Uterus (tissue), 4 donors: ENCODE measurements at places on chromosomes 12 and 14. TPM values are rescaled to one million over a fixed set of nuclear protein-coding genes. Genes with fewer than 3 reads are reported as not detected.

DNA sequence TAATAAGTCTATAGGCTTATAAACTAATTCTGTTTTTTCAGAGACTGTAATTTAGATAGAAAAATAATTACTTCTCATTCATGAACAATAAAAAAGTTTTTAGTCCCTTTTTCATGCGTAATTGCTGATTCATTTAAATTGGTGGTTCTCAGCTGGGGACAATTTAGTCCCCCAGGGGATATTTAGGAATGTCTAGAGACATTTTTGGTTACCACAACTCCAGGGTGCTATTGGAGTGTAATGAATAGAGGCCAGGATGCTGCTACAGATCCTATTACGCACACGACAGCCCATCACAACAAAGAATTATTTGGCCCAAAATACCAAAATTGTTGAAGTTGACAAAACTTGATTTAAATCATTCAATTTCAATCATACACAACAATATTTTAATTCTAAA lies 22.8 kb upstream of the VCPKMT start:
- no peak for DNase-seq
- H3K4me1 ChIP-seq = no peaks in the 10 kb centered on the region
- no peaks in the 10 kb centered on the region for H3K36me3 ChIP-seq
- no peaks in the 10 kb centered on the region for H3K27me3 ChIP-seq

- no peaks in the 10 kb centered on the region for H3K4me1 ChIP-seq
- no peaks in the 10 kb centered on the region for H3K36me3 ChIP-seq
- DNase-seq = no peak
- H3K4me3 ChIP-seq = no peak overlapping the region
- no peaks in the 10 kb centered on the region for H3K27me3 ChIP-seq
These were observed 251.4 kb upstream of the ATP2B1 start for GRCh38 chr12:89960011-89960507.

GRCh38 chr12:121738340-121738858 lies 25.8 kb downstream of the TMEM120B start:
- H3K27ac ChIP-seq = no peak overlapping the region
- no peaks in the 10 kb centered on the region for H3K27me3 ChIP-seq
- no peak for DNase-seq
- no peaks in the 10 kb centered on the region for H3K36me3 ChIP-seq
- peaks cover 4% of the 10 kb centered on the region for H3K4me1 ChIP-seq

GRCh38 chr12:10214136-10214894 lies 1.6 kb downstream of the GABARAPL1 start:
- DNase-seq = no peak
- no peaks in the 10 kb centered on the region for H3K27me3 ChIP-seq
- H3K4me1 ChIP-seq = peaks cover 10% of the 10 kb centered on the region
- no peaks in the 10 kb centered on the region for H3K36me3 ChIP-seq
- peak overlapping the region; percentile 91 for H3K4me3 ChIP-seq
- H3K27ac ChIP-seq = peak overlapping the region; percentile 100

GRCh38 chr12:51521554-51522276 lies 69.3 kb upstream of the SCN8A start:
- H3K27ac ChIP-seq = no peak overlapping the region
- no peaks in the 10 kb centered on the region for H3K36me3 ChIP-seq
- H3K4me1 ChIP-seq = no peaks in the 10 kb centered on the region

- H3K4me1 ChIP-seq = no peaks in the 10 kb centered on the region
- DNase-seq = no peak
- H3K27me3 ChIP-seq = no peaks in the 10 kb centered on the region
- H3K27ac ChIP-seq = no peak overlapping the region
- no peak overlapping the region for H3K4me3 ChIP-seq
- H3K36me3 ChIP-seq = no peaks in the 10 kb centered on the region
These were observed 6.2 kb upstream of the ZDHHC17 start for GRCh38 chr12:76757694-76758093.

DNA sequence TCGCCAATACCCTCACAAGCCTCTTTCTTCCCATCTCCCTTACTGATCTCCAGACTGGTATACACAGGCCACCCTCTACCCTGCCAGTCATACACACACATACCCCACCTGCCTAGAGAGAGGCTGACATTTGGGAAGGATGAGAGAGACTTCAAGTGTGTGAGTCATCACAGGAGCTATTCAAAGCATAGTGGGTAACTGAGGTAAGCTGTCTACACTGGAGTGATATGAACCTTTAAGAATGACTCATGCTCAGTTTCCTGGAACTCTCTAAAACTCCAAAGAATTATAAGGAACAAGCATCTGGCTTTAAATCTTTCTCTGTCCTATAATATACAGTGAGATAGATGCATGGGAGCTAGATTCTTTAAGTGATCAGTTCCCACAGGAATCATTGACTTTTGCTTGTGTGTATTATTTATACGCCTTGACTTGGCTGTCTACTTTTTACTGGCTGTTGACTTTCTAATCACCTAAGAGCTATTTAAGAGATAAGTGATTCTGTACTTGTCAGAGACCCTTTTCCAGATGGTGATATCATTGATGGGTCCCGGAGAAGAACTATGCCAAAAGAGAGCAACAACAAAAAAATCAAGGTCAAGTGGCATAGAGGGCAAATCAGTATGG lies 5.8 kb downstream of the IGF1 start:
- no peak for DNase-seq
- H3K27me3 ChIP-seq = no peaks in the 10 kb centered on the region
- peak overlapping the region; percentile 80 for H3K27ac ChIP-seq
- H3K4me1 ChIP-seq = no peaks in the 10 kb centered on the region
- H3K36me3 ChIP-seq = no peaks in the 10 kb centered on the region

The EPS8 gene
- 173 TPM for total RNA-seq

- no peak overlapping the region for H3K4me3 ChIP-seq
- no peaks in the 10 kb centered on the region for H3K27me3 ChIP-seq
- DNase-seq = no peak
- H3K27ac ChIP-seq = no peak overlapping the region
- H3K36me3 ChIP-seq = no peaks in the 10 kb centered on the region
These were observed 12.1 kb upstream of the ESPL1 start for GRCh38 chr12:53255996-53256395.

The EIF2S3B gene
- total RNA-seq = 1.0 TPM

GRCh38 chr14:70716958-70717357 lies 75.2 kb downstream of the TTC9 start:
- DNase-seq = no peak
- no peak overlapping the region for H3K4me3 ChIP-seq
- no peaks in the 10 kb centered on the region for H3K27me3 ChIP-seq
- H3K36me3 ChIP-seq = no peaks in the 10 kb centered on the region
- no peak overlapping the region for H3K27ac ChIP-seq

The RFX4 gene
- total RNA-seq = not detected

DNA sequence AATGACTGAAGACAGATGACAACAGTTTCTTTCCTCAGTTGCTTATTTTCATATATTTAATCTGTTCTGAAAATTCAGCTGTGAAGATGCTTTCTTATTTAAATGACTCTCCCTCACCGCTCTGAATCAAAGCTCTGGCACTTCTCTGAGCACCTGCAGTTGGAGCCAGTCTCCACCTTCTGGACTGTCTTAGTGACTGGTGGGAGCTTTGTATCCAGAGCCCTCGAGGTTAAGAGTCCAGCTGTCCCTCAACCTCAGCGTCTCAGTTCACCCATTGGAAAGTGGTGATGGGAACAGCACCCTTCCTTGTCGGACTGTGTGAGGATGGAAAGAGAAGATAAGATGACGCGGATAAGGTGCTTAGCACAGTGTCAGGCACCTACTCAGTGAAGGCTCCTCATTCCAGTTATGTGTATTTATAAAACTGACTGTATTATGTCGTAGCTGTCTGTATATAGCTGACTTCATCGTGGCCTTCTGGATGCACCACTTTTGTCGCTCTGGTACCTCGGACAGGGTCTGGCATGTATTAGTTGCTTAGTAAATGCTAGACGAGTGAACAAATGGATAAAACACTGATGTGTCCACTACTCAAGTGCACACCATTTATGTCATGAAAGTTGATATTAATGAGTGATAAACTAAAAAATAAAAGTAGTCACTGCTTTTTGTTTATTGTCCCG lies 34.5 kb downstream of the ELK3 start:
- no peak for DNase-seq
- H3K27ac ChIP-seq = peak overlapping the region; percentile 26
- H3K27me3 ChIP-seq = no peaks in the 10 kb centered on the region
- no peak overlapping the region for H3K4me3 ChIP-seq
- peaks cover 15% of the 10 kb centered on the region for H3K4me1 ChIP-seq
- no peaks in the 10 kb centered on the region for H3K36me3 ChIP-seq

The FOXG1 gene
- total RNA-seq = not detected

The OTX2 gene
- not detected for total RNA-seq

The KRT2 gene
- total RNA-seq = not detected

The TEP1 gene
- 35.6 TPM for total RNA-seq
